ENCODE measurements at places on chromosomes 3 and 15.

GRCh38 chr3:120180731-120181412 lies 86.6 kb upstream of the GSK3B start:
- no peak for DNase-seq

DNA sequence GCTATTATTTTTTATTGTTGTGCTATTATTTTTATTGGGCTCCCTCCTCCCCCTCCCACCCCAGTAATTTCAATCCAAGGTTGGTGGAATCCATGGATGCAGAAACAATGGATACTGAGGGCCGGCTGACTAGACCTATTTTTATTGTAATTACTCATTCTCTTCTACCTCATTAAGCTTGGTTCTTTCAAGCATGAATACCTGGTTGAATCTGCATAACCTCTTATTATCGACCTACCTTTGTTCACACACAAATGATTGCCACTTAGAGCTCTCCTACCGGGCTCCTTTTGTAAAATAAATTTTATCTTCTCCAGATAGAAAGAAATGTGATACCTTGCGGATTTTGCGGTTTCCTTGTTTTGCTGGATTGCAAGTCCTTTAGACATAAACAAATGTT lies 31.6 kb downstream of the BTD start:
- DNase-seq = no peak

DNA sequence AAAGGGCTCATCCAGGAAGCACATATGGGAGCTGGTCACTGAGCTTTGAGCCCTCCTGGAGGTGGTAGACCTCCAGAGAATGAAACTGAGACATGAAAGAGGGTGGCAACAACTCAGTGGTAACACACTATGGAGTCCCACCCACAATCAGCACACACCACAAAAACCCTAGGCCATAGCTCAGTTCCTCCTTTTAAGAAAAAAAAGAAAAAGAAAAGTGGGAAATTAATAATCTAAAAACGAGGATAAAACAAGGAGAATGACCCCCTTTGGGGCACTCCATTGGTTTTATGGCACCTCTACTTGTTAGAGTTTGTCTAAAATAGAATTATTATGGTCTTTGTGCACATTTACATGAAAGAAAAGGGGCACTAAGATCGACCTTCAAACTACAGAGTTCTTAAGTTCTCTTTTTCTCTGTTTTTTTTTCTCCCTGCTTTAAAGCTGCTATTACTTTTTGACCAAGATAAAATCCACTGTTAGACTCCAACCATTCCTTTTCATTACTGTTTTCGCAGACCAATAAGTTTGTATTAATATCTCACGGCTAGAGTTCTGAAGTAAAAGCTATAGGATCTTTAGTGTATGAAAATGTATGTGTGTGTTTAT lies 40.2 kb upstream of the ZBTB20 start:
- no peak for DNase-seq

- no peak for DNase-seq
These were observed 23.7 kb upstream of the NECTIN3 start for GRCh38 chr3:111047812-111048435.

DNA sequence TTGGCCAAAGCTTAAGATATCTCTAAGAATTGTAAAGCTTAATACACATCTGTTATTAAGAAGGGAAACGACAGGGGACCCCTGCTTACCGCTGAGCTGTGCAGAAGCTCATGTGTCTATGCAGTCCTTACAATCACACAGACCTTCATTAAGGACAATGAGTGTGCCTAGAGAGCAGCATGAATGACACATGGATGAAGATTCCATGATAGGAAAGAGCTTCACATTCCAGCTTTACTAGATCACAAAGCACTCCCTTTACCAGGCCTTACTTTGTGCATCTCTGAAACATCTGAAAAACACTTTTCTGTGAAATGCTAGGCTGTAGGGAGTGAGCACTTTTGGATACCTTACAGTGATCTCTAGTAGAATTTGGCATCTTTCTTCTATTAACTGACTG lies 32.0 kb downstream of the RNF168 start:
- DNase-seq = no peak

DNA sequence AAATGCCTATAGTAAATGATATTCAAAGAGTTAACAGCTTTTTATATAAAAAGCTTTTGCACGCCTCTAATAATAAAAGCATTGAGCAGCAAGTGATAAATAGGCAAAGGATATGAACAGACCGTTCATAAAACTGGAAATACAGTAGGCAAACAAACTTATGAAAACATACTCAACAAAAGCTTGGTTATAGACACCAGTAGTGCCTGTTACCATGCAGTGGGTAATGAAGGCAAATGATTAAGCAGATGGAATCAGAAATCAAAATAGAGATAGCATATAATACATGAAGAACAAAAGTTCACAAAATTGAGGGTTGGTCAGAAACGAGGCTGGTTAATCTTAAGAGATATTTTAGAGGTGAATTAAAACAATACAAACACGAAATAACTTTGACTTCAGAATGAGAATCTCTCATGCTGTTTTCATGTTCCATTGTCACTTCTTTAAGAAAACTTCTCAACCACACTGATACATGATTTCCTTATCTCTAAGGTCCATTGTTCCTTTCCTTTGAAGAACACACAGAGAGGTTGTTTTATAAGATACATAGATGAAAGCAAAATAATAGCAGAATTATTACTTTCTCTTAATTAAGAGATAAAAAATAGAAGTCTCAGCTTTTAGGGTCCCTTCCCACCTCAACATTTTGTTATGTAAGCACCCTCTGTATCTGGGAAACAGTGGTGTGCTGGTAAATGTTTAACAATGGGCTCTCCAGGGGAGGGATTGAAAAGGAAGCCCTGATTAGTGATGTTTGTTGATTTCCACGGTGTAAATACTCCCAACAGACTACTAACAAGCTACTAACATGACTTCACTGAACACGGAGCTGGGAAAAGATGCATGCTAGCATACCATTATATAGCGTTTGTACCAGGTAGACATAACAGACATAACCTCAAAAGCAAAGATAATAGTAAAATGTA lies 12.6 kb downstream of the RASGRP1 start:
- no peak for DNase-seq

GRCh38 chr3:109137761-109138160 lies 1.2 kb downstream of the C3orf85 start:
- no peak for DNase-seq

DNA sequence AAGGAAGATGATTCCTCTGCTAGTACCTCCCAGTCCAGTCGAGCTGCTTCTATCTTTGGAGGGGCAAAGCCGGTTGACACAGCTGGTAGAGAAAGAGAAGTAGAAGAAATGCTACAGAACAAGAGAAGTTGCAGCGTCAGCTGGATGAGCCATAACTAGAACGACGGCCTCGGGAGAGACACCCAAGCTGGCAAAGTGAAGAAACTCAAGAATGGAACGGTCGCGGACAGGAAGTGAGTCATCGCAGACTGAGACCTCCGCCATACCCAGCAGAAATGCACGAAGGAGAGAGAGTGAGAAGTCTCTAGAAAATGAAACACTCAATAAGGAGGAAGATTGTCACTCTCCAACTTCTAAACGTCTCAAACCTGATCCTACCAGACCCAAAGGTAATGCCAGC lies 19.0 kb upstream of the PARP14 start:
- DNase-seq = no peak

DNA sequence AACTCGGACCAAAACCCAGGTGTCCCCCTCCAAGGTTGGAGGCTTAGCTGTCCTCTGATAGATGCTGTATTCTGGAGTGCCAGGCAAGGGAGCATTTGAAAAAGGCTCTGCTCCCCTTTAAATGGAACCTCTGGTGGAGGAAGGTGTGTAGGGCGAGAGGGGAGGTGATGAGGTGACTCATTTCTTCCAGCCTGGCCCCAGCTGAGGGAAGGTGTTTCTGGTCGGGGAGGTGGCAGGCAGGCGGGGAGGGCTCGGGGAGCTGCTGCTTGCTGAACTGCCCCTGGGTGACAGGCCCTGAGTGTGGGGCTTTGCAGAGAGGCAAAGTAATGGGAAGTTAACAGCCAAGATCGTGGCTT lies 18.8 kb downstream of the PSTPIP1 start:
- peak; percentile 88 for DNase-seq

GRCh38 chr3:122969585-122970469 lies 57.7 kb downstream of the SEMA5B start:
- DNase-seq = no peak

GRCh38 chr3:106013971-106014370 lies 145.2 kb upstream of the CBLB start:
- no peak for DNase-seq

- no peak for DNase-seq
These were observed 83.7 kb upstream of the TP63 start for GRCh38 chr3:189547448-189547847.

DNA sequence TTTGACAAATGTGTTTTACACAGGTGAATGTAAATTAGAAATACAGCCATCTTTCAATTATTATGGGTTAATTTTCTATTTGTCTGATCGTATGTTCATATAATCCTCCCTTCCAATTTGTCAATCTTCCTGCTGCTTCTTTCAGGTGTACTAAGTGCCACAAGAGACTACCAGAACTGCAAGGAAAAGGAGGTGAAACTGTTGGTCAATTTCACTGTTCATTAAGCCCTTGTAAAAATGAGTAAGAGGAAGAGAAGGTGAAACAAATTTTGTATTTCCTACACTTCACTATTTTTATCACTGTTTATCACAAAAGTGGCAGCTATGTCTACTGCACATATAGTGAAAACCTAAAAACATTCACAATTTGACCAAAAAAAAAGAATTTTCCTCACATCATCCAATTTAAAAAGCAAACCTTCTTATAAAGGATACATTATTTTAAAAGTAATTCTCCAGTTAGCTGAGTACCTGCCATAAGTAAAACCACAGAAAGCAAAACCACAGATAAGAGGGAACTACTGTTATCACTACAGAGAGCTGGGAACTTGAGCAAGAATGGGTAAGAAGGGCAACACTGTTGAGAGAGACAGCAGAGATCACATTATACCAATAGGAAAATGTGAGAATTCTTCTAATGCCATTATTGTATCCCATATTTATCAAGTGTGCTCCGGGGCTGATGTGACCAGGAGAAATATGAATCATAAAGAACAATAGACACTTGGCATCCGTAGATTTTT lies 163.0 kb downstream of the TBC1D5 start:
- no peak for DNase-seq

DNA sequence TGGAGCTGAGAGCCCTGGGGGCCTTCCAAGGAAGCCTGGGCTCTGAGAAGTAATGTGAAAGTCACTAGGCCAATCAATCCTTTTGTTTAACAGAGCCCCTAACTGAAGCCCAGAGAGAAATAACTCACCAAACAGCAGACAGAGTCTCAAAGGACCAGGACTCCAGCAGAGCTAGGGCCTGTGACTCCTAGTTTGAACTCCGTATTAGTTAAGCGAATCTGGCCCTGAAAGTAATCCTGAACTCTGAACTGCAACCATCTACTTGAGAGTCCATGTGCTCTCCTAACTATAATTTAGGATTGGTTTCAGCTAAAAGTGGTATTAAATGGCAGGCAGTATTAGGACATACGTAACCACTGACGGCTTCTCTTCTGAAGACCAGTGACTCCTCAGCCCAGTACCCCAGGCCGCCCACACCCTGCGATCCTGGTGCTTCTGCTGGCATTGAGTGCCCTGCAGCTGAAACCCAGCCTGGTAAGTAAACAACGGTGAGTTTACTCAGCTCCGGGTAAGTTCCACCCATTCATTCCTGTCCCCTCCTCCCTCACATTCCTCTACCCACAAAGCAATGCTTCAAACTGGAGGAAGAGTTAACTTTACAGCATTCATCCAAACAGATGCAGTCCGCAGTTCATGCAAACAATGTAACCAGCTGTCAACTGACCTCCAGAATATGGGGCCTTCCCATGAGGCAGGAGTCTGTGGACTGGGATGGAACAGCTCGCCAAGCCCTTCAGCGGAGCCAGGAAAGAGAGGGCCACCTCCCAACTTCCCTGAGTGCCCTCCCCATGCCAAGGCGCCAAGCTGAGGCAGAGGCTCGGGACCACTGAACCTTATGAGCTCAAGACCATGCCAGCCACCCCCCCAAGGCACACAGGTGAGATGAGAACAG lies 7.3 kb downstream of the MYO5C start:
- no peak for DNase-seq
